RPMI8226 (cell line): ENCODE measurements at places on chromosomes 2 and 18.

- DNase-seq: no peak
Measured at GRCh38 chr2:190501702-190502407, 32.7 kb downstream of the NEMP2 start.

DNA sequence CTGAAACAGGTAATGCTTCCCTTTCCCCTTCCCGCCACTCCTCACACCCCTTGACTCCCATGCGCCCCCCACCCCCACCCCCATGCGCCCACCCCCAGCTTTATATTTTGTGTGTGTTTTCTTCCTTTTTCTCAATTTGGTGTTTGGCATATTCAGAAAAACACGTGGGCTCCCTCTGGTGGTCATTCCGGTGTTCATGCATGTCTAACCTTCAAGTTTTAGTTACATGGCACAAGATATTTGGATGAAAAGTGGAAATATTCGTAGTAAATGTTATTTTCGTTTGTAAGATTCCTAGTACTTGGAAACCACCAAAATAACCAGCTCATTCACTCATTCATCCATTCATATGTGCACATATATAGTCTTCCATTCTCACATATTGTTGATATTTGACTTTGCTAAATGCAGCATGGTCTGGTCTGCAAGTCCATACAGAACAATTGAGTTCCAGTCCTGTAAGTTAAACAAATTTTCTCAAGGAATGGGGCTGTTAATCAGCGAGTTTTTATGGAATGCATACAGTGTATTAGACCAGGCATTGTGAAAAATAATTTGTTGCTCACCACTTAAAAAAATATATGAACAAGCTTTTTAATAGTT lies 143.6 kb upstream of the MAP3K20 start:
- DNase-seq: peak; percentile 64

GRCh38 chr2:62794791-62795190 lies 89.3 kb downstream of the EHBP1 start:
- no peak for DNase-seq

DNA sequence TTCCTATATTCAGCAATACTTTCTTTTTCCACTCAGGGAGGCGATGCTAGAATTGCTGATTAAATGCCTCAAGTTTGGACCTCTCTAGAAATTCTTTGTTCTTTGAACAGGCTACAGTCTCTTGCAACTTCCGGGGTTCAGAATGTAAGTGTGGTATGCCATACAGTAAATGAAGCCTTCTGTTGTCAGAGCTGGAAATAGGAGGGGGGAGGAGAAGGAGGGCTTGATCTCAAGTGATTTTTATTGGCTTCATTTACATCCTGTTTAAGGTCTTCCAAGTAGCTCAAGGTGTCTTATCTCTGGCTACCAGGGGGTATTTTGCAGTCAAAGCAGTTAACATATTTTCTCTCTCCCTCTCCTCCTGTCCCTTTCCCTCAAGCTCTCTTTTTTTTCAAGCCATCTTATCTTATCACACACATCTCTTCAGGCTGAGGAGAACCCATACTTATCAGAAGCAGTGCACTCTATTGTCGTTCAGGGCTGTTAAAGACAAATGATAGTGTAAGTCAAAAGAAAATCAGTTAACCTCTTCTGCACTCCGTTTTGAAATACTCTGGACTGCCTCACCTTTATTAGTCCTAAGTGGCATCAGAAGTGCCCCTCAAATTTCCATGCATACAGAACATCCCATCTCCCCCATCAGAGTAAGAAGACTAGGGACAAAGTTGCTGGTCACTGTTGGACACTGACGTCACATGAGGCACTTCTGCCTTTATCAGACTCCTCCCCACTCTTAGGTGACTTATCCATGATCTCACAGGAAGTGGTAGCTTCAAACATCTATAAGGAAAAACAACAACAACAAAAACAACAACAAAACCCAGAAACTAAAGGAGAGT lies 112.2 kb downstream of the ZNF521 start:
- DNase-seq: no peak

GRCh38 chr2:208135794-208136715 lies 6.4 kb upstream of the CRYGC start:
- no peak for DNase-seq

- no peak for DNase-seq
Measured at GRCh38 chr2:135925571-135925970, 49.3 kb upstream of the MCM6 start.

GRCh38 chr2:203739351-203739750 lies 32.9 kb downstream of the CD28 start:
- no peak for DNase-seq

- DNase-seq: no peak
Measured at GRCh38 chr2:128346291-128347170, 27.9 kb upstream of the HS6ST1 start.

- DNase-seq: no peak
Measured at GRCh38 chr18:62749389-62749788, 34.0 kb downstream of the PHLPP1 start.

DNA sequence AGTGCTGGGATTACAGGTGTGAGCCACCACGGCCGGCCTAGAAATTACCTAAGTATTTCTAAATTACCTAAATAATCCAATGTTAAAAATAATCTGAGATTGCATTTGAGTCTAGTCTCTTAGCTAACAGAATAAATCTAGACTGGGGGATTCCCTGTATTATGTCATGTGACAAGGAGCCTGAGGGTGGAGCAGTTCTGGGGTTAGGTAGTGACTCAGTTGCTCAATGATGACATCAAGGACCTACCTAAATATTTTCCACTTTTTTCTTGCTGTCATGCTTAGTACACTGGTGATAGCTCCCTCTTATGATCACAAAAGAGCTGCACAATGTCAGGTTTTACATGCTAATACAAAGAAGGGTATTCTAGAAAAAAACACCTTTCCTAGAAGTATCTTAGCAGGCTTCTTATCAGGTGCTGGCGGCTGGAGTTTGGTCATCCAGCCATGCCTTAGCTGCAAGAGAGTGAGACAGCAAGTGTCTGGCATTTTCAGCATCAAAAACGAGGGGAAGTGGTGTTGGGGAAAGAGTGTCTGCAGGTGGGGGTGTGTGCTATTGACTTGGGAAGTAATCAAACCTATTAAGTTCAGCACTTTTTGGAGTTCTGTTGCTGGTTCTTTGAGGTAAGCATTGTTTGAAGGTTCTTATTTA lies 17.5 kb upstream of the CEP192 start:
- DNase-seq: no peak

GRCh38 chr18:33755931-33756560 lies 178.0 kb downstream of the ASXL3 start:
- peak; percentile 58 for DNase-seq

GRCh38 chr18:76752400-76752799 lies 70.0 kb upstream of the ZNF236 start:
- no peak for DNase-seq

DNA sequence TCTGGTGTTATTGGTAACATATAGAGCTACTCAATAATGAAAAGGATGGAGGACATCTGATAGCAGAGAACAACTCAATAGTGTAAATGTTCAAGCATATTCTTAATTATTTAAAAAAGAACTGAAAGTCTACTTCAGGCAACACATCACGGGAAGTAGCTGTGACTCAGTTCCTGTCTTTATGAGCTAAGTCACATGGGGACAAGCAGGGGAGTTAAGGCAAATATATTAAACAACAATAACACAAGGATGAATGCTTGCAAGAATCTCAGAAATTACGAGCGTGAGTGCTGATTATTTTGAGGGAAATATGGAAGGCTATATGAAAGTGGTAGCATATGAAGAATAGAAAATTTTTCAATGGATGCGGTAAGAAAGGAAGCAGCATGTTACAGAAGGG lies 4.0 kb upstream of the HNMT start:
- no peak for DNase-seq

DNA sequence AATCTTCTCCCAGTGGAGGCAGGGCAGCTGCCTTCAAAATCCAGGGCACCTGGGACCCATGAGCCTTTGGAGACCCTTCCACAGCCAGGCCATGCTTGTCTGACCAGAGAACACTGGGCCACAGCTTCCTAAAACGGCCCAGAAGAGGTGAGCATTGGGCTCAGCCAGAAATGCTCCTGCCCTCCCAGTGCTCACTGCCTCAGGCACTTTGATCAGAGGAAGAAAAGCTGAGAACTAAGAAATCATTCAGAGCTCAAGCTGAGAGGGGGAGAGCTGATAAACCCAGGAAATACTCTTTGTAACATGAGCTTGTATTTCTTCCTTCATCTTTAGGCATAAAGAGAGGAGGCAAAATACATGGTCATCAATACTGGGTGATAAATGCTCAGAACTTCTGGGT lies 365.5 kb upstream of the KLHL29 start:
- DNase-seq: no peak
